ENCODE measurements at places on chromosomes 3 and 15.

- no peak for DNase-seq
Observed at GRCh38 chr3:135068011-135068410, 273.0 kb downstream of the EPHB1 start.

DNA sequence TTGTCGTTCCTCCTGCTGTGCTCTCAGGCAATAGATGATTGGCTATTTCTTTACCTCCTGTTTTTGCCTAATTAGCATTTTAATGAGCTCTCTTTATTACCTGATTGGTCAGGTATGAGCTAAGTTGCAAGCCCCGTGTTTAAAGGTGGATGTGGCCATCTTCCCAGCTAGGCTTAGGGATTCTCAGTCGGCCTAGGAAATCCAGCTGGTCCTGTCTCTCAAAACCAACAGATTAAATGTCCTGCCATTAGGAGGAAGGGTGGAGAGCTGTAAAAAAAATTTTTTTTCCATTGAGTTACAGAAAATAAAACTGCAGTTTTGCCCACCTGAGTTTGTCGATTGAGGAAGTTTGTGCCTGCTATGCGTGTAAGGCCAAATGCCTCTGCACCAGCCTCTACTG lies 5.4 kb upstream of the ACSBG1 start:
- DNase-seq = no peak

DNA sequence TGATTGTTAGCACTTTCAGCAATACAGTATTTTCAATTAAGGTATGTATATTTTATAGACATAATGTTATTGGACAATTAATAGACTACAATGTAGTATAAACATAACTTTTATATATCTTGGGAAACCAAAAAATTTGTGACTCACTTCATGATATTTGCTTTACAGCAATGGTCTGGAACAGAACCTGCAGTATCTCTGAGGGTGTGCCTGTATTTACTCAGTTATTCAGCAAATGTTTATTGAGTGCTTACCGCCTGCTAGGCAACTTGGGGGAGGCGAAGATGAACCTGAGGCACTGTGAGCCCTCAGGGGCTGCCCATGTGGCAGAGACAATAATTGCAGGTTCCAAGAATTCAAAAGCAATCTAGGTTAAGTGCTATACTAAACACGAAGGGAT lies 144.8 kb downstream of the GABRB3 start:
- DNase-seq = no peak

GRCh38 chr15:101246824-101247745 lies 4.8 kb downstream of the CHSY1 start:
- no peak for DNase-seq

DNA sequence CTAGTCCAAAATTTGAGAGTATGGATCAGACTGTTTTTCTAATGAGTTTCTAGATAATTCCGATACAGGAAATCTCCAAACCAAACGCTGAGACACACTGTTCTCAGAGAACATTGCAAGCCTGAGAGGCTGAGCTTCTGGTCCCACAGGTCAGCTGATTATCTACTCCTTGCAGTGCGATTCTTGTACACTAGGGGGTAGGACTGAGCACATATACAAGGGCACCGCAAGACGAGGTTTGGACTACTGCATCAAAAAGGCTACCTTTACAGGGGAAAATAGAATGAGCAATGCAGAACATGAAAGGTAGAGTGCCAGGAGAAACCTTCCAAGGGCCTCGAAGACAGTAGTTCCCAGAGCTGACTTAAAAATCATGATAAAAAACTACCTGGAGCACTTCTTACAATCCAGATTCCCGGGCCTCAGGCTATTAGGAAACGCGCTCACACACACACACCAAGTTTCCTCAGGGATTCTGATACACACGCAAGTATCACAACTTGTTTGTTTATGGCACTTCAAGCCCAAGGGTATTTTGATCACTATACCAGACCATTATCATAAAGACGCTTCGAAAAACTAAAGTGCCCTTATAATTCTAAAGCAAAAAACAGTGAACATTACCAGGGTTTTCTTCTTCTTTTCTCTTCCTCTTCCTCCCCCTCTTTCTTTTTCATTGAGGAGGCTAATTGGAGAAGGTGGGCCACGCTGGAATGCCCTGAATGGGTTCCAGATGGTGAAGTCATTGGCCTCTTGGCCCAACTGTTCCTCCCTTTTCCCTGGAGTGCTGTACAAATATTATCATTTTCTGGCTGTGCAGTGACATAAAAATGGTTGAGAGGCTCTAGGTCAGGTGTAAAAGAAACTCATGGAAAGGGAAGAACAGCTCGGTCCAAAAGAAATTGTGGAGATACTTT lies 61.8 kb downstream of the SLC12A8 start:
- DNase-seq = no peak

All from GOT3 (cell line).